ENCODE measurements at places on chromosomes 1 and 21. TPM values are rescaled to one million over a fixed set of nuclear protein-coding genes. Genes with fewer than 3 reads are reported as not detected.

The C1orf87 gene
- not detected for total RNA-seq

The MATN1 gene
- total RNA-seq: 5.6 TPM

The PLEKHN1 gene
- 34.4 TPM for total RNA-seq

The C1orf141 gene
- 0.22 TPM for total RNA-seq

The TCHH gene
- total RNA-seq: not detected

The CFAP74 gene
- 0.18 TPM for total RNA-seq

DNA sequence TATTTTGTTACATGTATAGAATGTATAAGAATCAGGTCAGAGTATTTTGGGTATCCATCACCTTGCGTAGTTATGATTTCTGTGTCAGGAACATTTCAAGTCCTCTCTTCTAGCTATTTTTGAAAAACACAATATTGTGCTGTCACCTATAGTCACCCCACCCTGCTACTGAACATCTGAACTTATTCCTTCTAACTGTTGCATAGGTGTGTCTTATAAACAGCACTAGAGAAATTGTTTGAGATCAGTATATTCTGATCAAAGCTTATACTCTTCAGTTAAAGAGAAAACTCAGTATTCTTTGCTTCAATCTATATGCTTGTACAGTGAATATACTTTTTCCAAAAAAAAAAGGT, 96.0 kb downstream of the ASH1L start:
- DNase-seq: no peak
- no peak overlapping the region for H3K4me3 ChIP-seq
- H3K36me3 ChIP-seq: peaks cover 24% of the 10 kb centered on the region
- peaks cover 52% of the 10 kb centered on the region for H3K4me1 ChIP-seq
- peak overlapping the region; percentile 81 for H3K27ac ChIP-seq

DNA sequence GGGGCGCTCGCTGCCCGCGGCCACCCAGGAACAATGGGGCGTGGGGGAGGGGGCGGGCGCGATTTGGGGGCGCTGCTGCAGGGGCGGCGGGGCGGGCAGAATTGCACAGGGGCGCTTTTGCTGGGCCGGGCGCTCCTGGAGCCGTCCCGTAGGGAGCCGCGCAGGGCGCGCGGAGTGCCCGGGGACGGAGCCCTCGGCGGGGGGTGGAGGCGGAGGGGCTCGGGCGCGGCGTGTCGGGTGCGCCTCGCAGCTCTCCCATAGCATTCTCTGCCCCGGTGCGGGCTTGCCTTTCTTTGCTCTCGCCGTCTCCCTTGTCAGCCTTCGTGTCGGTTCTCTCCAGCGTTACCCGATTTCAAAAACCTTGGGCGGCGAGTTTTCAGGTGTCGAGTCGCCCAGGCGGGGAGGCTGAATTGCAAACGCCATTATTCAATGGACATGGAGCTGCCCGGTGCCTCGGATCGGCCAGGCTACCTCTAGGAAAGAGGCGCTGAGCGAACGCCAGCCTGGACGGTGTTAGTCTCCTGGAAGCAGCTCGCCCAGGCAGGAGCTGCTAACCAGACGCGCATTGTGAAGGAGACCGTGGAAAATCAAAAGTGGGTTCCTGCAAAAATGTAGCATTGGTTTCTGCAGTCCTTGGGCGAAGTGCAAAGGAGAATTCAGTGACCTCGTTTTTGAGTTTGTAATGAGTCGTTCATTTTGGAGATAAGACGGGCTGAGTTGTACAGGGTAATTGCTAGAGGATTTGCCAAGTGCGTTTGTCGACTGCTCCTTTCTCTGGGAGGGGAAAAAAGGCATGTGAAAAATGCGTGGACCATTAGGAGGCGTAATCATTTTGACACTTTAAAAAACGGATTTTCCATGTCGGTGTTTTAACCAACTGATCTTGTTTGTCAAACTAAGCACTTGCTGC, 626 bp downstream of the CXADR start:
- DNase-seq: peak; percentile 58
- peaks cover 24% of the 10 kb centered on the region for H3K4me1 ChIP-seq
- H3K27ac ChIP-seq: peak overlapping the region; percentile 98
- no peaks in the 10 kb centered on the region for H3K36me3 ChIP-seq

DNA sequence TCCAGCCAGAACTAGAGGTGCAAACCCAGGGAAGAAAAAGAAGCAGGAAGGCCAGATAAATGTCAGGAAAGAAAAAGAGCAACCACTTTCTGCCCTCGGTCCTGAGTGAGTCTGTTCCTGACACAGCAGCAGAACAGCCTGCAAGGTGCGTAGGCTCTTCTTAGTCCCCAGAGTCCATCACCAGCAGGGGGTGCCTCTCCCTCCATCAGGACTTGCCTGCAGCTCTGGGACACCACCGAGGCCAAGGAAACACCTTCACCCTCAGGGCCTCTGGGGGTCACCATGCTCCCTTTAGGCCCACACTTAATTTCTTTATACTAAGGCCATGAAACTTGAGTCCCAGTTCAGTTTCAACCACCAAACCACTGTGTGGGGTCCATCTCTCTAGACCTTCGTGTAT, 43.7 kb upstream of the NFASC start:
- DNase-seq: no peak
- H3K36me3 ChIP-seq: no peaks in the 10 kb centered on the region
- no peak overlapping the region for H3K27ac ChIP-seq
- peaks cover 95% of the 10 kb centered on the region for H3K27me3 ChIP-seq
- no peak overlapping the region for H3K4me3 ChIP-seq

DNA sequence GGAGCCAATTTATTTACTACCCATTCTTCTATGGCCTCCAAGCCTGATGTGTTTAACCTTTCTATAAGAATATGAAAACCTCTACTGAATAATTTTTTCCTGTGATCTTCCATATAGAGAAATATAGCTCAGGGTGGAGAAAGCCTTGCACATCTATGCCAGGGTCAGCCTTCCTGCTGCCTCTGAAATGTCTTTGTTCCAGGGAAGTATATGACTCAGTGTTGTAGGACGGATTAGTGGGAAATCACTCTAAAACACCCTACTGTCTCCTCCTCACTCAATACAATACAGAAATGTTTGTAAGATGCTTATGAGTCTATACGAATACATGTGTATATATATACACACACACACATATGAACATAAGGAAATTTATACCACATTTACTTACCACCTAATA, 1044.9 kb downstream of the BRINP3 start:
- DNase-seq: no peak
- H3K36me3 ChIP-seq: no peaks in the 10 kb centered on the region
- H3K4me3 ChIP-seq: no peak overlapping the region
- H3K27me3 ChIP-seq: peaks cover 4% of the 10 kb centered on the region

DNA sequence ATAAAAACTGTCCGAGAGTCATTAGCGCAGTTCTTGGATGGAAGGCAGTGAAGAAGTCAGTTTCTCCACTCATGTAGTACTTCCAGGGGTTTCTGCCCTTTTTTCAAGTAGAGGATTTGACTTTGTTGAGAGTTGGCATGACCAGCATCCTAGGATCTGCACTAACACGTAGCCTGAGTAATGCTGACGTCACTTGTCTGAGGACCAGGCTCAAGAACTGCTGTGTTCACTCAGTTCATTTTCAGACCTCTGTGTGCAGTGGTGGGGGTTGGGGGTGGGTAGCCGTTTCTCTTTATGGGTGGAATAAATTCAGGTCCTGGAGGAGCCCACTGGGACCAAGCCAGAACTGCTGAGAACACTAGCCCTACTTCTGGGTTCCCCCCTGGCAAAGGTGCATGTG, 53.3 kb downstream of the MRPS6 start:
- H3K4me3 ChIP-seq: no peak overlapping the region
- H3K27me3 ChIP-seq: no peaks in the 10 kb centered on the region
- H3K4me1 ChIP-seq: peaks cover 65% of the 10 kb centered on the region
- peaks cover 17% of the 10 kb centered on the region for H3K36me3 ChIP-seq

GRCh38 chr1:64004451-64005025, 198.9 kb upstream of the UBE2U start:
- H3K27me3 ChIP-seq: no peaks in the 10 kb centered on the region
- DNase-seq: no peak
- H3K4me1 ChIP-seq: peaks cover 36% of the 10 kb centered on the region
- H3K27ac ChIP-seq: peak overlapping the region; percentile 72

- H3K4me3 ChIP-seq: peak overlapping the region; percentile 53
- peaks cover 7% of the 10 kb centered on the region for H3K4me1 ChIP-seq
- H3K27me3 ChIP-seq: no peaks in the 10 kb centered on the region
- H3K27ac ChIP-seq: no peak overlapping the region
Observed at GRCh38 chr21:36988536-36988935, 18.0 kb upstream of the RIPPLY3 start.

- no peaks in the 10 kb centered on the region for H3K27me3 ChIP-seq
- H3K27ac ChIP-seq: no peak overlapping the region
- no peak overlapping the region for H3K4me3 ChIP-seq
- DNase-seq: no peak
- H3K4me1 ChIP-seq: peaks cover 3% of the 10 kb centered on the region
- no peaks in the 10 kb centered on the region for H3K36me3 ChIP-seq
Observed at GRCh38 chr21:20445971-20446370, 552.2 kb upstream of the NCAM2 start.

DNA sequence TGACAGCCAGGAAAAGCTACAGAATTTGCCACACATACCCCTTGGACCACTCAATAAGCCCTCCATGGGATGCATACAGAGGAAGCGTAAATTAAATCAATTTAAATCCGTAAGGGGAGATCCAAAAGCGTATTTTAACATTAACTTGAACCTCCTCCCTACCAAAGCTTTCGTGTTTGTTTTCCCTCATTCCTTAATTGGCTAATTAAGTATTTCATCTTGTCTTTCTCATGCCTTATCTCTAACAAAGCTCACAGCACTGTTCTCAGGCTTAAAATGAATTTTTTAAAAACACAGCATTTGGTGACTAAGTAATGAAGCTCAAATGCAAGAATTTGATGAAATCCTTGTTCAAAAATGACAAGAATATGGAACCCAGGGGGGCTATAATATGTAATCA, 3.1 kb downstream of the PTPN14 start:
- peak overlapping the region; percentile 94 for H3K4me3 ChIP-seq
- H3K4me1 ChIP-seq: peaks cover 60% of the 10 kb centered on the region
- no peaks in the 10 kb centered on the region for H3K36me3 ChIP-seq
- peak overlapping the region; percentile 48 for H3K27ac ChIP-seq

All from mesothelial cell of epicardium (in vitro differentiated cells).